ENCODE measurements at places on chromosomes 1 and 21.

GRCh38 chr1:198175423-198176170 is 18.8 kb downstream of the NEK7 start:
- DNase-seq = no peak

GRCh38 chr1:94795434-94795833 is 24.7 kb upstream of the SLC44A3 start:
- no peak for DNase-seq

GRCh38 chr1:6496365-6496721 is 4.9 kb upstream of the PLEKHG5 start:
- DNase-seq = no peak

DNA sequence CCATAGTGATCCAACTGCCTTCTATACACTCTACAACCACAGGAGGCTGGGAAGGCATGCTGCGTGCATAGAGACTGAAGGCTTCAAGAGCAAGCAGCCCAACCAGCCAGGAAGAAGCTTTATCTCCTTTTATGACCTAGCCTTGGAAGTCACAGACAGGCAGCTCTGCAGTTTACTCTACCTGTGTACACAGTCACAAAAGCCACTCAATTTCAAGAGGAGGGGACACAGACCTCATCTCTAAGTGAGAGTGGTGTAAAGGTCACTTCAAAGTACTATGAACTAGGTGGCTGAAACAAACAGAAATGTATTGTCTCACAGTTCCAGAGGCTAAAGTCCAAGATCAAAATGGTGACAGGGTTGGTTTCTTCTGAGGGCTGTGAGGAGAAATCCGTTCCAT is 69.6 kb upstream of the GJB5 start:
- no peak for DNase-seq

DNA sequence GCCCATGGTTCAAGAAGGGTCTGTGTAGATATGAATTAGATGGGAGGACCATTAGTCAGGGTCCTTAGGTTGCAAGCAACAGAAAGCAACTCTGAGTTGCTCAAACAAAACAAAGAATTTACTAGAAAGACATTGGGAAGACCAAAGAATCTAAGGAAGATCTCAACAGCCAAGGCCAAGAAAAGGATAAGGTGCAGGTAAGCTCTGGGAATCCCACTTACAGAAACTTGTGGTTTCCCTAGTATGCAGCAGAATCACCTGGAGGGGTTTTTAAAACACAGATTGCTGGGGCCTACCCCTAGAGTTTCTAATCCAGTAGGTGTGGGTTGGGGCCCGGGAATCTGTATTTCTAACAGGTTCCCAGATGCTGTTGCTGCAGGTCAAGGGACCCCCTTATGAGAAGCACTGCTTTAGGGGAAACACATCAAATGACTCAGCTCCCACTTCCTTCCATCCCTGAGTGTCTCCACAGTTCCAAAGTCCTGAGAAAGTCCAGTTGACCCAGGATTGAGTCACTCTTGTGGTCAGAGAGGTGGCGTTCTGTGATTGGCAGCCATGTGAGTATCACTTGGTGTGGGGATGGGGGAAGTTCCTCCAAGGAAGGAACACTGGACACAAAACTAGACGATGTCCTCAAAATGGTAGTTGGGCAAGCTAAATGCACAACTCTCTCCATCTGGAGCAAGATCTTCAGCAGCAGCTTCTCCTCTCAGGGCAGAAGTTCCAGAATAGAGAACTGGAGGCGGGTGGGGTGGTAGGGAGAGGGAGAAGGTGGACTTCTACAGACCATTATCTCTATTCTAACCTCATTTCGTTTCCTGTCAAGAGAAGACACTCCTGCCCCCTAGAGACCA is 24.2 kb upstream of the EYA3 start:
- DNase-seq = no peak

Data from activated CD8-positive, alpha-beta memory T cell treated with anti-CD3 and anti-CD28 coated beads for 1 hour (primary cell).